ENCODE measurements at places on chromosomes 5 and 9.

DNA sequence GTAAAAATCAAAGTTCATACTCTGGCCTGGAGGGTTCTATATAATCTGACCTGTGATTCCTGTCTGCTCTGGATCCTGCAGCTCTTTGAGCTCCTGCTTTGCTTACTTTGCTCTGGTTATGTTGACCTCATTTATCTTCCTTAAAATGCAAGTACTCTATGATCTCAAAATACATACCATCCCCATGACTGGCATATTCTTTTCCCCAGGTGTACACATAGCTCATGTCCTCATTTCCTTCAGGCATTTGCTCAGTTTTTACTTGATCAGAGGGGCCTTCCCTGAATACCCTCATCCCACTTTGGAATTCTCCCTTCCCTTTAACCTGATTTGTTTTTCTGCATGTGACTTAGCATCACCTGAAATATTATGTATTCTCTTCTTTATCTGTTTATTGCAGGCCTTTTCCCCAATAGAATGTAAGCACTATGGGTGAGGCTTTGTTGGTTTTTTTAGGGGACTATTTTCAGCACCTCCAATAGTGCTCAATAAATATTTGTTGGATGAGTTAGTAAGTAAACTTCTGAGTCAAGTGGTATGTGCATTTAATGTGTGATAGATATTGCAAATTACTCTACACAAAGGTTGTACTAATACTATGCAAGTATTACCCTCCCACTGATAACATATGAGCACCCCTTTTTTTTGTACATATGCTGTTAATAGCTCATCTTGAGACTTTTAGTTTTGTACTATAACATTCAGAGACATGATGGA, 211.5 kb downstream of the NMUR2 start:
- DNase-seq, result no peak

GRCh38 chr9:95874989-95875304, 544 bp upstream of the ERCC6L2 start:
- peak; percentile 63 for DNase-seq

DNA sequence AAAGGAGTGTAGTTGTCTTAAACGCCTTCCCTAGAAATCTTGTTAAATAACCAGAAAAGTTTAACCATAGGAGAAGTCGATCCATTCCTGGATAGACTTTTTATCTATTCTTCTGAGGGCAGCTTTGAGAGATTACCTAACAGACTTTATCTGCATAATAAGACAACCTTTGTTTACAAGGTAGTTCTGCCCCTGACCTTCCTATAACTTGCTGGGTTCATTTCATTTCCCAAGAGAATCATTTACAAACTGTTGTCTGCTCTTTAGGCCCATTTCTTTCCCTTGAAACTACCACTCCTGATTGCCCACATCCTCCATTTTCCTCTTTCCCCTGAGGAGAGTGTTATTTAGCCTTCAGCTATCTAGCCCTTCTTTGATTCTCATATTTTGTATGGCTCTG, 65.9 kb upstream of the VPS13A start:
- DNase-seq, result no peak

DNA sequence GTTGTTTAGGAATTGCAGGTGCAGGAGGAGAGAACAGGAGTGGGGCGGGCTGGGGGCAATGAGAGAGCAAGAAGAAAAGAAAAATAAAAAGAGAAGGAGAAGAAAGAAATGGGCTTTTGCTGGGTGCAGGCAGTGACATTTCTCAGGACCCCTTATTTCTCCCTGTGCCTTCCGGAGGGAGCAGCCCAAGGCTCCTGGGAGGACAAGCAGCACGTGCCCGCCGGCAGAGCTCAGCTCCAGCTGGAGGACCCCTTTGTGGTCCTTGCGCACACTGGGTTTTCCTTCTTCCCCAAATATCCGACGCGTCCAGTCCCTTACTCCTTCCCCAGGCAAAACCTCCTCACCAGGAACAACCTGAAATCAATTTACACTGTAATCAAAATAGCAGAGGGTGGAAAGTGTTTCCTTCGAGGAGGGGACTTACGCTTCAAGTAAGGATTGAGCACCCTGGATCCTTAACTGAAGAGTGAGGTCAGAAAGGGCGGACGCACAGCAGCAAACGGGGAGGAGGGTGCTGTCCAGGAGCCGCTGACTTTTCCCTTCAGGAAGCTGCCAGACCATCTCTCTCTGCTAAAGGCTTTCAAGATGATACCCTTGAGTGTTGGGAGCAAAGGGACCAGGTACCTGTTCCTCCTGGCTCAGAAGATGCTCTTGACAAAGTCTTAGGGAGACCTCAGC, 2.1 kb downstream of the BTNL9 start:
- no peak for DNase-seq

DNA sequence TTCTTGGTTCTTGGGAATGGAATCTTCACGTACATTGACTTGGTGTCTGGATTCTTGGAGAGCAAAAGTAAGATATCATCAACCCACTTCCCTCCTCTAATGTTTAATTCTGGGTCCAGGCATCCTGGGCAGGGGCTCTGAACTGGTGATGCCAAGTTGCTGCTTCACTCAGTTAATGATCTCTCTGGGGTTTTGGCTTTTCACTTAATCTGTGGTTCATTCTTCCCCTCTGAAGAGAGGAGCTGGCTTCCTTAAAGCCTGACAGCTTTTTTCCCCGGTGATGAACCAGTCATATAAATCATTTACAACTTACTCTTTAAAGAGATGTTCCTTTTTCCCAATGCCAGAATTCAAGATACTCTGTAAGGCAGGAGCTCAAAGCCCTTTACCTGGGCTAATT, 65.9 kb downstream of the ARHGAP26 start:
- no peak for DNase-seq

DNA sequence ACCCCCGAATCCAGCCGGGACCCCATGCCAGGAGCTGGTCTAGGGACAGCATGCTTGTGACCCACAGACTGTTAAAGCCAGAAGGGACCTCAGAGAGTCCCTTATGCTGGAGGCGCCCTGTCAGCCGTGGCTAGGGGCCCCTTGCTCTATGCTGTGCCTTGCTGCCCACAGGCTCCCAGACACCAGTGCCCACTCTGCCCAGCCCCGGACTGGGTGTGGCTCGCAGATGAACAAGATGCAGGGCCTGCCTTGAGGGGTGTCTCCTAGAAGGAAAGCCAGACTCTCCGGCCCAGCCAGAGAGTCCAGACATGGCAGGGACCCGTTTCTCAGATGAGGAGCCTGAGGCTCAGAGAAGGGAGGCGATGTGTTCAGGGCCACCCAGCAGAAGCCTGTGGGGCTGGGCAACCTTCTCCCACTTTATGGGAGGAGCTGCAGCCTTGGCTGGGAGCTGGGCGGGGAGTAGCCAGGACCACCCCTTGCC, 85.7 kb downstream of the LMX1B start:
- DNase-seq, result peak; percentile 38

DNA sequence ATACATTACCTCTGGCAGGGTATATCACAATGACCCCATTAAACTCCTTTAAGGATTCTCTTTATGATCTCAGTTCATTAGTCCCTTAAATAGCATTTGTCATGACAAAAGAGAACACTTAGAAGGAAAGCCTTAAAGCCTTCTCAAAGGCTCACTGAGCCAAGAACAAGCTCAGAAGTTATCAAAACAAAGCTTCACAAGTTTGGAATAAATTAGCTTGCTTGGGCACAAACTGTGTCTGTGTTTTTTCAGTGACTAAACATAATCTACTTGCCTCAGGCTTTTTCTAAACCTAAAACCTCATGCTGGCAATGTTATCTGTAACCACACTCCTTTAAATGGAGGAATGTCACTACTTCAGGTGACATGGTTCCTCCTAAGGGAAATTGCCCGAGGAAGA, 1114.9 kb upstream of the C9orf72 start:
- DNase-seq, result no peak

DNA sequence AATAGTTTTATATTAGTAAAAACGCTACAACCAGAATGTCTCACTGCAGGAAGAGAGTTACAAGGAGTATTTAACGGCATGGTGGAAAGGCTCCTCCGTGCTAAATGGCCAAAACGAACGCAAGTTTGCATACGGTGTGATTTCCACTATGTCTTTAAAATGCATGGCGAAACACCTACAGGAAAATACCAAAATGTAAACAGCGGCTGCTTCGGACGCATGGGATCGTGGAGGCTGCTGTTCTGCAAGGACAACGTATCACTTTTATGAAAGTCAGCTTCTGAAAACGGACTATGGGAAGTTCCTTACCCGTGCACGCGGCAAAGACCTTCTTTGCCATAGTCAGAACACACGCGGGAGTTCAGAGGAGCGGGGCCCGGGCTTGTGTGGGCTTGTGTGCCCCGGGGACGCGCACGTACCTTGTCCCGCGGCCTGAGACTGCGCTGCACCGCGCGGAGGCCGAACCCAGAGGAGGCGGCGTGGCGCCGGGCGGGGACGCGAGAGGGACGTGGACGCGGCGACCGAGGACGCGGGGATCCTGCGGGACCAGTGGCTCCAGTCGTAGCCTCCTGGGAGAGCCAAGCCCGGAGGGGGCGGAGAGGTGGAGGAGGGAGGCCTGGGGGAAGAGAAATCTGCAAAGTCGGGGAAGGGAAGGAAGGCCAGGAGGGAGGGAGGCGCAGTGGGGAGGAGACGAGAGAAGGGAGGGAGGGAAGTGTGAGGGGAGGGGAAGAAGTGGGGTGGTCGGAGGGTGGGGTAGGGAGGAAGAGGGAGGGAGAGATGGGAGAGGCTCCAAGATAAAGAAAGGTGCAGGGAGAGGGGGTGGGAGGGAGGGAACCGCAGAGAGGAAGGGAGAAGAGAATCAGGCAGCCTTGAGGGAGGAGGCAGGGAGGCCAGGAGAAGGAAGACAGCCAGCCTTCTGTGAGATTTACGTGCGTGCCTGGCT, at the start of gene CMBL:
Gene CMBL (minus strand): TSS at position 697 of the 943 bp plus-strand sequence. CDS start 17,140 bp downstream, outside the sequence.
- DNase-seq, result peak; percentile 80

GRCh38 chr5:126847826-126848251, 70.9 kb downstream of the LMNB1 start:
- DNase-seq, result peak; percentile 52

GRCh38 chr5:118580949-118581348, 407.4 kb downstream of the DTWD2 start:
- DNase-seq, result no peak

- DNase-seq, result no peak
Observed at GRCh38 chr9:117733465-117733864, 29.3 kb downstream of the TLR4 start.

GRCh38 chr5:9712911-9713310, 82.8 kb upstream of the TAS2R1 start:
- DNase-seq, result no peak

- DNase-seq, result no peak
Observed at GRCh38 chr5:86971034-86971571, 296.6 kb upstream of the RASA1 start.

GRCh38 chr5:143501310-143502044, 98.0 kb upstream of the NR3C1 start:
- no peak for DNase-seq

- DNase-seq, result no peak
Observed at GRCh38 chr9:125650271-125650737, 56.7 kb downstream of the MAPKAP1 start.

GRCh38 chr9:124395826-124396225, 19.4 kb downstream of the PSMB7 start:
- no peak for DNase-seq

DNA sequence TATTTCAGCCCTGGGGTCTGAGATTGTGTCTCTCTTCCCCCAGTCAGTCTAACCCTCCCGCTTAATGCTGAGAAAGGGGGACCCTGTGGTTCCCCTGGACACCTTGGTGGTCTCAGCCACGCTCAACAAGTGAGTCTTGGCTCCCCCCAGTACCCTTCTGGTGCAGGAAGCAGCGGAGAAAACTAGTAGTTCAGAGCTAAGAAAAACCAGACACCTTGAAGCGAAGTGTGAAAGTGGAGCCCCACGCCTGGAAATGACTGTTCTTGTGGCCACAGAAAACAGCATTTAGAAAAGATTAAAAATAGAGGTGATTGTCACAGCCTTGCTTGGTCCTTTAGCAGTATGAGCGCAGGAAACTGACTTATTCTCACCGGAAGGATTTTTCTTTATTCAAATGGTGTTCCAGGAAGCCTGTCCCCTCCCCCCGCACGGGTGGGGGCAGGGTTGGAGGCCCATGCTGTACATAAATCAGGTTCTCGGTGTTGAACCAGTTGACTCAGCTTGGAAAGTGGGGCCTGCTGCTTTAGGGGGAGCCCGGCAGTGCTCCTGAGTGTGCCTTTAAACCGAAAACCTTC, 8.1 kb downstream of the ARPC5L start:
- DNase-seq, result no peak

- DNase-seq, result no peak
Observed at GRCh38 chr5:100827481-100827889, 75.6 kb downstream of the ST8SIA4 start.

GRCh38 chr5:88845081-88845697, 37.8 kb downstream of the MEF2C start:
- DNase-seq, result no peak

GRCh38 chr5:146395193-146395592, 51.9 kb upstream of the TCERG1 start:
- DNase-seq, result no peak

DNA sequence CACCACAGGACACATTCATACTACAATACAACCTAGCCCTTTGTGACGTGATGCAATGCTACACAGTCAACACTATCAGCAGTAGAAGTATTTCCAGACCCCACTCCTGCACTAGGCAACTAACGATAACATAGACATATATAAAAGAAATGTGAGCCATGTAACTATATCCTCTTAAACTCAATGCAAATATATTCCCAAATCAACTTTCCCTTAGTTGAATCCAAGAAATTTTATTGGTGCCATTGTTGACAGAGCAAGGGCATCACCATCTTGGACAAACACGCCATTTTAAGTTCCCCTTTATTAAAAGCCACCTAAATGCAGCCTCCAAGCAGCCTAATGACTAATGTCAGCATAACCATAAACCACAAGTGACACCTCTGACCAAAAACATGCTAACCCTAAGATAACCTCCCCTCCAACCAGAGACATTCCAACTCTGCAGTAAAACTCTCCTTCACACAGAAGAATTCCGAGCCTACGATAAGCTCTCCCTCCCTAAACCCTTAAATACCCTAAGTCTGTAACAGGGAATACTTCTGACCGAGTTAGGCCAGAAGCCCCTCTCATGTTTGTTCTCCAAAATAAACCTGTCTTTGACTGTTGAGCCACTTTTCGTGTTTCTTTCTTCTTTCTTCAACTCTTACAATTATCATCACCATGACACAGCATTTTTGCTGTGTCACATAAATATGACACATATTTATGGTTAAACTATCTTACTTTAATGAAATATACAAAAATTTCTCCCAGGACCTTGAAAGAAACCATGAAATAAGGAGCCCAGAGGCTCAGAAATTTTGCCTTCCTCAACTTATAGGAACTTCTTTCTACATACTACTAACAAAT, 1497.8 kb downstream of the EFNA5 start:
- DNase-seq, result no peak

DNA sequence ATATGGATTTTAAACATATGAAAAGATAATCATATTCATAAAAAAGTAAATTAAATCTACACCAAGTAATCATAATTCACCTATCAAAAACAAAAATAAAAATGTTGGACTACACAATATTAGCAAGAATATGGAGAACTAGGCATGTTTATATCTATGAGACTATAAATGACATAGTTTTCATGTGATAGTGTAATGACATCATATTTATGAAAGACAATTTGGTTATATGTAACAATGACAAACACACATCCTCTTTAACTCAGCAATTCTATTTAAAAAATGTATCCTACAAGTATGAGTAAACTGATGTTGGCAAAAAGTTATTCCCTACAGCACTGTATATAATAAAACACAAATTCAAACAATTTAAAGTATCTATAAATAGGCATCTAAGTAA, 312.3 kb downstream of the EDIL3 start:
- no peak for DNase-seq
